ENCODE measurements at places on chromosomes 11 and 22. TPM values are rescaled to one million over a fixed set of nuclear protein-coding genes. Genes with fewer than 3 reads are reported as not detected.

The FAT3 gene
- total RNA-seq: 0.32 TPM

The MS4A7 gene
- total RNA-seq: 3.0 TPM

GRCh38 chr22:44823396-44823795 is 71.0 kb downstream of the ARHGAP8 start:
- peak; percentile 23 for DNase-seq

DNA sequence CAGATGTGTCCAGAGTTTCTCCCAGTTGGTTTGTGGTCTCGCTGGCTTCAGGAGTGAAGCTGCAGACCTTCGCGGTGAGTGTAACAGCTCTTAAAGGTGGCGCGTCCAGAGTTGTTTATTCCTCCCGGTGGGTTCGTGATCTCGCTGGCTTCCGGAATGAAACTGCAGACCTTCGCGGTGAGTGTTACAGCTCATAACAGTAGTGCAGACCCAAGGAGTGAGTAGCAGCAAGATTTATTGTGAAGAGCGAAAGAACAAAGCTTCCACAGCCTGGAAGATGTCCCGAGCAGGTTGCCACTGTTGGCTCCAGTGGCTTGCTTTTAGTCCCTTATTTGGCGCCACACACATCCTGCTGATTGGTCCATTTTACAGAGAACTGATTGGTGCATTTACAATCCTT is 1.8 kb upstream of the PGA3 start:
- no peak for DNase-seq

- no peak for DNase-seq
These were observed 51.3 kb upstream of the OR9G4 start for GRCh38 chr11:56799691-56800210.

DNA sequence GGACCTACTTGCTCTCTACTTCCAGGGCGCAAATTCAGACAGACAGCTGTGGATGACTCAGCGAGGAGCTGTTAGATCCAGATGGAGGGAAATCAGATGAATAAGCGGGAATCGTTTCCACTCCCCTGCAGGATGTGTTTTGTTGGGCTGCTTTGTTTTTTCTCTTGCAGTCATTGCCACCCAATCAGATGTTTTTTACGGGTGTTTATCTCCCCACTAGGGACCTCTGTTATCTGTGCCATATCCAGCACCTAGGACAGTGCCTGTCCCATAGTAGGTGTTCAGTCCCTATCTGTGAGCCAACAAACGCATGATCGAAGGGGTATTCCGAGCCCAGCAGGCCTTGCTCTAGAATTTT is 51.1 kb upstream of the PARVG start:
- no peak for DNase-seq

- no peak for DNase-seq
These were observed 7.9 kb downstream of the MTMR2 start for GRCh38 chr11:95916049-95916448.

GRCh38 chr22:50548040-50548920 is 2.6 kb downstream of the KLHDC7B start:
- peak; percentile 74 for DNase-seq

DNA sequence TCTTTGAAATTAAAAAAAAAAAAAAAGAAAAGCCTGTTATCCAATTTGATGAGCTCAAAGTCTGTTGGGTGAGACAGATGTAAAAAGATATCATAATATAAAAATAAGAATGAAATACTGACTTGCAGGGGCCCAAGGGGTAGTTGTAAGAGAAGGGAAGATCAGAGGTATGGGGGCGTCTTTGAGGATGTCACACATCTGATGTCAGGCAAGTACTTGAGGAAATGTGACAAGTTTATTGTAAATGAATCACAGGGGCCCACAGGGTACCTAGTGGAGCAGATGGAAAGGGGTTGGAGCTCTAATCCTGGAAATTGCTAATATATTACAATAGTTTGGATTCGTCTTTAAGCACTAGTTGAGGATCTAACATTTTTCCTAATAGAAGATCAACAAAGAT is 131.6 kb downstream of the MAML2 start:
- DNase-seq: no peak

Data from pancreas (tissue), 10 donors.